Ecto neural progenitor cell (in vitro differentiated cells): ENCODE measurements at places on chromosomes 16 and 17.

- no peak for DNase-seq
These were observed 158.1 kb downstream of the VPS53 start for GRCh38 chr17:556431-556995.

- no peak for DNase-seq
These were observed 4.1 kb upstream of the FAAP100 start for GRCh38 chr17:81556175-81556691.

DNA sequence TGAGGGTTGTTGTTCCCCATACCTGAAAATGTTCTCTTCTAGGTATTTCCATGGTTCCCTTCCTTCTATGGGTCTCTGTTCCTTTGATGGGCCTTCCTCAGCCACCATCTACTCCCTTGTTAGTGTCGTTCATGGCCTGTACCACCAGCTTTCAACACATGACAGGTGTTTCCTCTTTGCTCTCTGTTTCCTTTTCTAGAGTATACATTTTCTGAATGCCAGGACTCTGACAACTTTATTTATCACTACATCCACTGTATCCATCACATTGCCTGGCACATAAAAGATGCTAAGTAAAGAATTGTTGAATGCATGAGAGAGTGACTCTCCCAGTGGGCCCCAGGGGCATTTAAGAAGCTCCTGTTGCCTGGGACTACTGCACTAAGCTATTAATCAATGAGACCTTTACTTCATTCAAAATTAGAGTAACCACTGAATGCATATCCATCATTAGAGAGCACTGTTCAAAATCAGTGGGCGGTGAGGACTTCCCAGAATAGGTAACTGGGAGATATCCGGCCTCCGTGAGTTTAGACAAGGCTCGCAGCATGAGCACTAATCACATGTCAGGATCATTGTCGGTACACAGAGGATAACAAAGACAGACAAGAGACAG lies 255.0 kb downstream of the CBLN1 start:
- DNase-seq: no peak

DNA sequence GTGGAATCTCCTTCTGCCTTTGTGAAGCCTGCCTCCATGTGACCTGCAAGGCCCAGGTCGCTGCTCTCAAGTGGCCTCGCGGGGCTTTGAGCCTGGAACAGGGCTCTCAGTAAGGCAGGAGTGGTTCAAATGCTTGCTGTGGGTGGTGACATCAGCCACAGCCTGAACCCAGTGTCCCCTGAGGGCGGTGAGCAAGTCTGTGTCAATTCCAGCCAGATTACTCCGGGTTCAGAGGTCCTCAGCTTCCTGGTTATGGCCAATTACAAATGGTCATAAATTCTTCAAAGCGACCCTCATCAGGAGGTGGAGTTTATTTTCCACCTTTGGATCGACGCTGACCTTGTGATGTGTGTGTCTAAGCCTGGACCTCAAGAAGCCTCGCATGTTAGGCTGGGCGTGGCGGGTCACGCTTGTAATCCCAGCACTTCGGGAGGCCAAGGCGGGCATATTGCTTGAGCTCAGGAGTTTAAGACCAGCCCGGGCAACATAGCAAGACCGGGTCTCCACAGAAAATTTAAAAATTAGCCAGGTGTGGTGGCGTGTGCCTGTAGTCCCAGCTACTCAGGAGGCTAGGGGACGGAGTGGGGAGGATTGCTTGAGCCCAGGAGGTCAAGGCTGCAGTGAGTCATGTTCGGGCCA lies 17.3 kb downstream of the LGALS3BP start:
- peak; percentile 56 for DNase-seq

DNA sequence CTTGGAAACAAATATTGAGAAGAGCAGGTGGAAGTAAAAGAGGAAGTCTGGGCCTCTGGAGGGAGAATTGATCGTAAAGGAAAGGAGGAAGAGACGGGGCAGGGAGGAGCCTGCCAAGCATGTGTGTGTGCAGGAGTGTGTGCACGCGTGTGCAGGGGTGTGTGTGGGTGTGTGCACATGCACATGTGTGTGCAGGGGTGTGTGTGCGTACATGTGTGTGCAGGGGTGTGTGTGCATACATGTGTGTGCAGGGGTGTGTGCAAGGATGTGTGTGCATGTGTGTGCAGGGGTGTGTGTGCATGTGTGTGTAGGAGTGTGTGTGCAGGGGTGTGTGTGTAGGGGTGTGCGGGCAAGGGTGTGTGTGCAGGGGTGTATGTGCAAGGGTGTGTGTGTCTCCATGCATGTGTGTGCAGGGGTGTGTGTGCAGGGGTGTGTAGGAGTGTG lies 10.0 kb downstream of the CEP295NL start:
- no peak for DNase-seq

DNA sequence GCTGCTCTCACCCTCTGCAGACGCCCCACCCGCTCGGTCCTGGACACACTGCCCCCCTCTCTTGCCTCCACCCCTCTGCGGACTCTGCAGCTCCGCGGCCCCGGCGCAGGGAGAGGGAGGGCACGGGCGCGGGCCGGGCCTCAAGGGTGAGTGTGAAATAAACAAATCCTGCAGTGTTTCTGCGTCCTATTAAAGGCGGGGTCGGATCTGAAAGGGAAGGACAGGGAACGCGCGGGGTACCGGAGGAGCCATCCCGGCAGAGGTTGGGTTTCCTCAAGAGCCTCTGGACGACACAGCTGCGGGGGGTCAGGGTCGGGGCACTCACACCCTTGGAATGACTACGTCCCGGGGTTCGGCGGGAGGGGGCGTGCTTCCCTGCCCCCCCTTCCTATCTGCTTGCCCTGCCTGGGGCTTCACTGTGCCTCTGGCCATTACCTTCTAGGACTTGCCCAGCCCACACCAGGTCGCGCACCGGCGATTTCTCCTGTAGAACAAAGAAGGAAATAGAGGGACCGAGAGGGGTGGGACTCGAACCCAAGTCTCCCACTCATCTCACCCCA lies 466 bp upstream of the HSF4 start:
- no peak for DNase-seq

GRCh38 chr16:84052071-84052622 lies 9.6 kb upstream of the SLC38A8 start:
- DNase-seq: peak; percentile 26

DNA sequence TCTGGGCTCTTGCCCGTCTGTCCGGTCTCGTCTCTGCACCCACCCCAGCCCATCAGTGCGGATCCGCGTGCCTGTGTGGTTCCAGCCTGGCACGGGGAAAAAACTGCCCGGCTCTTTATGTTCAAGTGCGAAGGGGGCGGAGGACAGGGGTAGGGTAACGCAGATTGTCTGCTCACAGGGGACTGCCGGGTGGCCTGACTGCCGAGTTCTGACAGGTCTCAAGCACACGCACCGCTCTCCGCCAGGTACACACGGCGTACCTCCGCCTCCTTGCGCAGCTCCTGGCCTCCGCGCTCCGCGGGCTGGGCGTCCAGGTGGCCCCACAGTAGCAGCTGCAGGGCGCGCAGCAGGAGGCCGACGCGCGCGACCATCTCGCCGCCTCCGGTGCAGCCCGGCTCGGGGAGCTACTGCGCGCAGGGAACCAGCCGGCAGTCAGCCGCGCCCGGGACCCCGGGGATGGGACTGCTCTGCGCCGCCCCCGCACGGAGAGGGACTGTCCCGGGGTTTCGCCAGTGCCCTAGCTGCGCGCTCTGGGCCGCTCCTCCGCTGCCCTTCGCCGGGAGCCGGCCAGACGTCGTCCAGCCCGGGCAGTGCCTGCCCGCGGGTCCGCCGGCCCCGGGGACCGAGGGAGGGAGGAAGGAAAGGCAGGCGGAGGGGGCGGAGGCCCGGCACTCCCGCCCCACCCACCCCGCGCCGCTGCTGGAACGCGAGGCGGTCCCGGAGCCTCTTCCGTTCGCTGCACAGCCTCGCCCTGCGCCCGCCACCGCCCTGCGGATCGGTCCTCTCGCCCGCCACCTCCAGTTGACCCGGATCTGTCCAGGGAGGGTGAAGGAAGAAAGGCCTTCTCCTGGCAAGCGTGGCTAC lies at the start of gene MMP28:
Gene MMP28, minus strand, starts transcription at position 635 of the 864 bp plus-strand sequence. Its CDS starts 264 bp downstream, at position 371.
- DNase-seq: peak; percentile 80

- DNase-seq: no peak
These were observed 4.6 kb downstream of the PPM1E start for GRCh38 chr17:58760248-58760647.

DNA sequence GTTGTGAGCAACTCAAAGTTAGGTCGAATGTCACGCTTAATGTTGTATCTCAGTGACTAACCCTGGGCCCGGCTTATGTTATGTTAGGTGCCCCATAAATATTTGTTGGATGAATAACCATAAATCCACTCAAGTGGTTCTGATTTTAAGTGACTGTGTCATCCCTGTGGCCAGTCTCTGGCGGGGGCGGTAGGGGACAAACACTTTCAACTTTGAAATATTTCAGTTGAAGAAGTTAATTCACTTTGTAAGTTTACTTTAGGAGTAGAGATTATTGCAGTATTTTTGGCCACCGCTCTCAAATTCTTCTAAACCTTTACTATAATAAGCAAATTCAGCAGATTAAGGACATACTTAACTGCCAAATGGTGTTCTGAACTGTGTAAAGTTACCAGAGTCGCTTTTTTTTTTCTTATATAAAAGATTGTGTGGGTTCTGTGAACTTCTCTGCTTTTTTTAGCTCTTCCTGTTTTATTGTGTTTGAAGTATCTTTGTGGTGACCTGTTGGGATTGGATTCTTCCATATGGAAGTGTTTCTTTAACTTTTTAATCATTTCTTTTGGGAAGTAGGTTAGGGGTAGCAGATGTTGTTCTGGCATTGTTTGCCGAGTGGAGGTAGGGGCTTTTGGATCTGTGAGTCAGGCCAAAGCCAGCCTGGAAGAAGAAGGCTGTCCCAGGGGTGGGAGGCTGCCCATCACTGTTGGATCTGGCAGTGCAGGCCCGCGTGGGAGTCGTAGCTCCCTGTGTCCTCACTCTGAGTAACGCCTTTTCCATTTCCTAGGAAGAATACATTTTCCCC lies 61.4 kb upstream of the TBX2 start:
- DNase-seq: no peak

DNA sequence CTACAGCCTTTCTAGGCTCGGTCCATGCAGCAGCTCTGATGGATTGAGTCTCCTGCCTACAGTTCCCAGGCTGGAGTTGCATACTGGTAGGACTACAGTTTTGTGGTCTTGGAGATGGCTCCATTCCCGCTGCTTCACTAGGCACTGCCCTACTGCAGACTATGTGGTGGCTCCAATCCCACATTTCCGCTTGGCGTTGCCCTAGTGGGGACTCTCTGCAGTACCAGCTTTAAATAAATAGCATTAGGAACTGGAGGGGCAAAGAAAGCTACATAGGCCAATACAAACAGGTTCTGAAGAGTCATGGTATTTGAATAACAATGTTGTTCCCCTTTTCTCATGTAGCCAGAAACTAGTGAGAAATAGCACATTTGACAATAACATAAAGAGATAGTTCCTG lies 5.4 kb upstream of the GOSR2 start:
- DNase-seq: no peak

DNA sequence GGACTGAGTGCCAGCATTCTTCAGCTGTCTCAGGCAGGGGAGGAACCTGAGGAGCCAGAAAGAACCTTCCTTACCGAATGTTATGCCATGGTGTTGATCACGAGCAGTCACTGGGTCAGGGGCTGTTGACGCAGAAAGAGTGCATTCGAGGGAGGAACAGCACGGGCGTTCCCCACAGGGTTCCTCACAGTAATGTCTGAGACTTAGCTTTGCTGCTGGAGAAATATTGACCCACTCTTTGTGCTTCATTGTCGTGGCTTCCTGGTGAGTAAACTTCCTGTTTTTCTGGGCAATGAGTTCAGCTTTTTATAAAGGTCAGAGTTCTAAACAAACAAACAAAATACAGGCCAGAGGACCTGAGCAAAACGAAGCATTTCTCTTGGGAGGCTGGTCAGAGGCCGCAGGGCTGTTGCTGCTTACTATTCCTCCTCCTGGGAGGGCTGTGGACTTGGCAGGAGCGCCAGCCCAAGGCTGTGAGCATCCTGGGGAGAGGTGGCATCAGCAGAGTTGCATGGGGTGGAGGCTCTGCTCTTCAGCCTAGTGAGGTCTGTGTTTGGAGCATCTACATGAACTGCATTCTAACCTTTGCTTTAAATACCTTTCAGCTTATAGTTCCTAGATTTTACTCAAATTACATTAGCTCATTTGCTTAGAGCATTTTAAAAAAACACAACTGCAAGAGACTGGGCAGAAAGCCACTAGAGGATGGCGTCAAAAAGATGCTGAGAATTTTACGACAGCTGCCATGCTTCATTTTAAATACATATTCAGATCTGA lies 143.1 kb upstream of the CACNG5 start:
- DNase-seq: no peak

- DNase-seq: no peak
These were observed 32.9 kb downstream of the CFAP20 start for GRCh38 chr16:58096249-58096648.

DNA sequence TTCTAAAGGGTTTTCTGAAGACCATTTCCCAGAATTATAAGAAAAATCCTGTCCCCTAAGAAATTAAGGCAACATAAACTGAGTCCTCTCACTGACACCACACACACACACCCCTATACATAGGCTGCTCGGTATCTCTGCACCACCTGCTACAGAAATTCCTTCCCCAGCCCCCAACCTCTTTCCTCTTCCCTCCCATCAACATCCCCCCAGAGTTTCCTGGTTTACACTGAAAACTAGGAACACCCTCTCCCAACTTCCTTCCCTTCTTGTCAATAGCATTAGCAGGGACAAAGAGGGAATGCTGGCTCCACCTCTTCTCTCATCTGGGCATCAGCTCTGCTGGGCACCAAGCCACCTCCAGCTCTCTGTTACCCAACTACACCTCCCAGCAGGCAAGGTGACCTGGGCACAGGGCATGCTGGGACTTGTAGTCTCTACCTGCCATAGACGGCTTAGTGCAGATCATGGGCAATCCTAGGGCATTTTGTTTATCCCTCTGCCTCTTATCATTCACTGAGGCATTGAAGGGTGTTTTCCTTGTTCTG lies 15.7 kb downstream of the CAVIN1 start:
- peak; percentile 80 for DNase-seq

GRCh38 chr16:89115216-89115861 lies 21.7 kb downstream of the ACSF3 start:
- DNase-seq: no peak

DNA sequence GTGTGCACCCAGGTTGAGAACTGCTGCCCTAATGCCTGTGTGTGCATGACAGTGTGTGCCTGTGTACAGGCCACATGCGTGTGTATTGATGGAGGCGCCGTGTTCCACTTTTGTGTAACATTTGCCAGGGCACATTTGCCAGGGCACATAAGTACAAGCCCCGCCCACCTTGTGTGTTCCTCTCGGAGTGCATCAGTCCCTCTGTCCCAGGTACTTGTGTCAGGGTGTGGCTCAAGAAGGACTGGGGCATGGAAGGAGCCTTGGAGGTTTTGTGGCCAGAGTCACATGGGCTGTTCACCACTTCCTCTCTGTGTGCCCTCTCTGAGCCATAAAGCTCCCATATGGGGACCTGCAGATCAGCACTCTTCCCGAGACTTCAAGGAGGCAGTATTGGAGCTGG lies 73.9 kb downstream of the MRM1 start:
- DNase-seq: no peak

DNA sequence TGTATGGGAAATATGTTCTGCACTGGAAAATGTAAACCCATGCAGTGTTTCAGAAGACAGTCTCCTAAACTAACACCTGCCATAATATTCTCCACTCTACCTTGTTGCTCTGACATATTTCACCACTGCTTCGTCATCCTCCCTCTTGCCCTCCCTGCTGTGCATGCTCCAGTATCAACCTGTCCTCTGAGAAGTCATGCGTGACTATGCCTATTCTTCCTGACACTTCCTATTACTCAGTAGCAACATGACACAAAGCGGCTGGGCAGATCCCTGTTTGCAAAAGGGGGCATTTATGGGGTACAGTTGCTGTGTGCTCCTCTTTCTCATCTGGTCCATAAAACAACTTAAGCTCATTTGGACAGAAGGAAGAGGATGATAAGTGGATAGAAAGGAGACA lies 805.6 kb upstream of the EEF2KMT start:
- DNase-seq: no peak
